ENCODE measurements at places on chromosomes 11 and 22.

- DNase-seq = peak; percentile 71
Measured at GRCh38 chr11:132576706-132577105, 955.6 kb downstream of the OPCML start.

- no peak for DNase-seq
Measured at GRCh38 chr22:28217277-28217676, 298.2 kb upstream of the PITPNB start.

DNA sequence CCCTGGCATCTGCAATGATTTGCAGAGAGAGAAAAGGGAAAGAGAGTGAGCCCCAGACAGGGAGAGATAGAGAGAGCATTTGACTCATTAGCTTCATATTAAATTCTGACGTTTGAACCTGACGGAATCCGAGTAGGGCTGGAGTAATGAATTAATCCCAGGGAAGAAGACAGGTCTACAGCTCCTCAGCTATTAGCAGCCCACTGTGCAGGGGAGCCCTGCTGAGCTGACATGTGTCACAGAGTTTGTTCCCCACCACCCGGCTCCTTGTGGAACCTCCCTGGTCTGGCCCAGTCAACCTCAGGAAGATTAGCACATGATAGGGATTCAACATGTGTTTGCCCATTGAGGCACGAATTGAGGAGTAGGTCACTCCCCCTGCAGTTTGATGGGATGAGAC is 404.0 kb downstream of the BUD13 start:
- DNase-seq = no peak

- no peak for DNase-seq
Measured at GRCh38 chr11:108111126-108111525, 10.2 kb upstream of the ACAT1 start.

DNA sequence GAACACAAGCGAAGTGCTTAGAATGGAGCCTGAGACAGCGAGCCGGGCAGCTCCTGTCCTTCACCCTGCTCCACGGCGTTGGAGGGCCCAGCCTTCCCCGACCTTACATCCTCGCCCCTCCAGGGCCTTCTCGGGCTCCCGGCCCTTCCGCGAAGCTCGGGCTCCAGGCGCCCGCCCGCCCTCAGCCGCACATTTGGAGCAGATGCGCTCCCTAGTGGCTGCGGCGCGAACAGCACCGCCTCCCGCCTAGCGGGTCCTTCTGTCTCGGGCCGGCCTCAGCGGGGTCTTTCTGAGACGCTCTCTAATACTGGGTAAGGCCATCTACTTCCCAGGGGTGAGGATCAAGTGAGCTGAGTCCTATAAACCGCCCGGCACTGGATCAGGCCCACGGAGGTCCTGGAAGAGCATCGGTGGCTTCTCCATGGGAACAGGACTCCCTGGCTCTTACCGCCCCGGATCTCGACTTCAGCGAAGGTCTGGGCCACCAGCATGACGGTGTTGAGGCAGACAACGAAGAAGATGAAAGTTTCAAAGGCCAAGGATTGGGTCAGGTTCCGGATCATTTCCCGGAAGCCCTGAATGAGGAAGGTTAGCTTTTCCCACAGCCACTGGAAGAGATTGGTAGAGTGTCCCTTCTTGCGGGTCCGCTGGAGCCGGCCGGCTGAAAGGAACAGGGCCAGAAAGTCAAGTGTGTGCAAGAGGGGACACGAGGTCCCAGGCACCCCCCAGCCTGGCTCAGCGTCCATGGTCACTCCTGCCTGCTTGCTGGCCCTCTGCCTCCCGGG is 3.7 kb downstream of the CATSPER1 start:
- DNase-seq = peak; percentile 49

- no peak for DNase-seq
Measured at GRCh38 chr11:100442017-100442416, 245.1 kb upstream of the ARHGAP42 start.

- DNase-seq = no peak
Measured at GRCh38 chr22:28151151-28151816, 232.2 kb upstream of the PITPNB start.

DNA sequence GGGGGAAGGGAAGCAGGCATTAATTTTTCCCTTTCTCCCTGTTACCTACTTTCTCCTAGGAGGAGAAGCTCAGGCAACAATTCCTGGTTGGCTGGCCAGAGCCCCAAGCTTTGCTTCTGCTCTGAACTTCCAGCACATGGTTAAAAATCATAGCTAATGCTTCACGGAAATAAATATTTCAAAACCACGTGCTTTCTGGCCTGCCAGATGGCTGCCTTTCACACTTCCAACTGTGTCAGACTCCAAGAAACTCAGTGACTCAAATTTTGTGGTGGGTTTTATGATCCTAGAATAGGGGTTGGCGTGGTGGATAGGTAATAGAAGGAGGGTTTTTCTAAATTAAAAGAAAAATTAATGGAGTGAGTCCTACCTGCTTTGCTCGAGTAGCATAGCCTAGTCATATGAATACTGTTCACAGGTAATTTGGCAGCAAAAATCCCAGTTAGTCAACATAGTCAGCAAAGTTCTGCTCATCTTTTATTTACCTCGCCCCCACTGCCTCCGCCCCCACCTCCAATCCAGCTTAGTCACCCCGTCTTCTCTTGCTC is 58.6 kb downstream of the SC5D start:
- DNase-seq = no peak

- no peak for DNase-seq
Measured at GRCh38 chr22:17117890-17118289, 3.3 kb downstream of the TMEM121B start.

DNA sequence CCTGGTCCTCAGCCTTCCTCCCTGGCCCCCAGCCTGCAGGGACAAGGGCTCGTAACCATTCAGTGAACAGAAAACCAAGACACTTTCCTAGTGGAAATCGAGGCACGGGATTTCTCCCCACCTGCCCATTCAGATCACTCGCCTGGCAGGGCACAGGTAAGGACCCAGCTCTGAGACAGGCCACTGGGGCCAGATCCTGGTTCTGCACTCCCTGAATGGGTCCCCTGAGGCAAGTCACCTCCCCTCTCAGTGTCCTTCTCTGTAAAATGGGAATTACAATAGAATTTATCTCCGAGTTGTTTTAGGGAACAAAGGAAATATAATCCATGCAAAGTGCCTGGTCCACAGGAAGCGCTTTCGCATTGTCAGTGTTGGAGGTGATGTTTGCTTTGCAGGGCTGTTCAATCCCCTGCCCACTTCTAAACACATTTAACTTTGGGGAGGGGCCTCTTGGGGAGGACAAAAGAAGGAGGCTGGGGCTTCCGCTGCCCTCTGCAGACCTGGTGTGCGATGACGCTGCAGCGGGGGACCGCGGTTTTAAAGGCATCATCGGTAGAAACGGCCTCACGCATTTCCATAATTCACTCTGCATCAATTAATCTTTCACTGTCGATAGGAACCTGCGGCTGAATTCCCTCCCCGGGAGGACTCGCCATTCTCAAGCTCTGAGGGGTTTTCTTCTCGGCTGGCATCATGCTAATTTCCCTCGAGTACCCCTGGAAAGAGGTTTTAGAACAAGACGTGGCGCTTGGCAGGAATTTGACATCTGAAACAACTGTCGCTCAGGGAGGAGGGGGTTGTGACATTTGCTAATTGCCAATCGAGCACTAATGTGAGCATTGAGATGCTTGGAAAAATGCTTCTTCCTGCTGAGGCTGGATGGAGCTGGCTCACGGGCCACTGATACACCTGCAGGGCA is 70.4 kb upstream of the FGF3 start:
- DNase-seq = no peak

- DNase-seq = peak; percentile 13
Measured at GRCh38 chr11:18171377-18172000, 1.1 kb upstream of the MRGPRX4 start.

- no peak for DNase-seq
Measured at GRCh38 chr11:77710358-77710757, 72.8 kb upstream of the CLNS1A start.

- DNase-seq = no peak
Measured at GRCh38 chr11:75225794-75226193, 14.8 kb upstream of the TPBGL start.

GRCh38 chr22:47398921-47399790 is 636.7 kb downstream of the TBC1D22A start:
- DNase-seq = no peak

DNA sequence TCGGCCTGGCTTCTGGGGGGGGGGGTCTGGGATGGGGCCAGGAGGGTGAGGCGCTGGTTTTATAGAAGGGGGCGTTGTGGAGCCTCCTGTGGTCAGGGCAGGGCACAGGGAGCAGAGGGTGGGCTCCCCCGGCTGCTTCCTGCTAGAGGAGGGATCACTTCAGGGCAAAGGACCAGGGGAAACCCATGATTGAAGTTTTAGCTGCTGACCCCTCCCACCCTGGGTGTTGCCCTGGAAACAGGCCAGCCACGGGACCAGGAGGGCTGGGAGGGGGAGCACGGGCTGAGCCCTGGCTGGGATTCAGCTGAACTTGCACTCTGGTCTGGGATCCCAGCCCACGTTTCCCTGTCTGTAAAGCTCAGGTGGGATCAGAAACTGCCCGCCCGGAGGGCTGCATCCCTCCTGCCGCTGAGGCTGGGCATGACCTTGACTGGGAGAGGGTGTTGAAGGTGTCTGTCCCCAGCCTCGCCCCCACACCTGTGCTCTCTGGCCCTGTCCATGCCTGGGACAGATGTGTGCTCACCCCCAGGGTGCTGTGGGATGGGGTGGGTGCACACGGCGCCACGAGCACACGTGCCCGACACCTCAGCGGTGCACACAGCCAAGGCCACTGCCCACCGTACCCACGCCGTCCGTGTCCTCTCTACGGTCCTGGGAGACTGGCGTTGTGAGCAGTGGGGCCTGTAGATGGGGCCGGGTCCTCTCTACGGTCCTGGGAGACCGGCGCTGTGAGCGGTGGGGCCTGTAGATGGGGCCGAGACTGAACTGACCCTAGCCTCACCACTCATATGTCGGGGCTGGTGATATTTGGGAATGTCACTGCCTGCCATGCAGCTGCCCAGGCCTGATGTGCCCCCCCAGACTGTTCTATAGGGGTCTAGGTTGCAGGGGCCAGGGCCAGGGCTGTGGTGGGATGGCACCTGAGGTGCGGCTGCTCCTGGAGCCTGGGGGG is 2.3 kb downstream of the TSPAN4 start:
- peak; percentile 93 for DNase-seq

- peak; percentile 20 for DNase-seq
Measured at GRCh38 chr11:9901943-9902342, 238.1 kb downstream of the SWAP70 start.

- no peak for DNase-seq
Measured at GRCh38 chr22:37228106-37229011, 15.7 kb downstream of the RAC2 start.

DNA sequence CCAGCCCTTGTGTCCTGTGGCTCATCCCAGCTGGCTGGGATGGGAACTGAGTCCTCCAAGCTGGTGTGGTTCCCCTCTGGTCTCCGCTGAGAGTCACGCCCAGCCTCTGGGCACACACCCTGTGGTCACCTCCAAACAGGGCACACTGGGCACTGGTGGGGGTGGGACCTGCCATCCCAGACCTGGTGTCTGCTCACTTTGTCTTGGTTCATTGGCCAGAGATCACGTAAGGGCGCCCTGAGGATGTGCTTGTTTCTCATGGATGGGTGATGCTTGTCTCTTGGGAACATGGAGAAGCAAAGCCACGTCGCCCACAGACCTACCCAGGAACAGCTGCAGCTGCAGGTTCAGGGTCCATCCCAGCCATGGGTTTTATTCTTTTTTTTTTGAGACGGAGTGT is 43.1 kb downstream of the LRP5 start:
- no peak for DNase-seq

GRCh38 chr11:36803084-36803483 is 205.0 kb upstream of the RAG2 start:
- no peak for DNase-seq

GRCh38 chr11:65133724-65134123 is 595 bp downstream of the SYVN1 start:
- no peak for DNase-seq

GRCh38 chr11:33835143-33835878 is 56.6 kb downstream of the LMO2 start:
- DNase-seq = peak; percentile 62

GRCh38 chr22:36419912-36420882 is 32.4 kb upstream of the MYH9 start:
- DNase-seq = no peak

GRCh38 chr11:108592591-108593213 is 866 bp downstream of the EXPH5 start:
- DNase-seq = no peak

DNA sequence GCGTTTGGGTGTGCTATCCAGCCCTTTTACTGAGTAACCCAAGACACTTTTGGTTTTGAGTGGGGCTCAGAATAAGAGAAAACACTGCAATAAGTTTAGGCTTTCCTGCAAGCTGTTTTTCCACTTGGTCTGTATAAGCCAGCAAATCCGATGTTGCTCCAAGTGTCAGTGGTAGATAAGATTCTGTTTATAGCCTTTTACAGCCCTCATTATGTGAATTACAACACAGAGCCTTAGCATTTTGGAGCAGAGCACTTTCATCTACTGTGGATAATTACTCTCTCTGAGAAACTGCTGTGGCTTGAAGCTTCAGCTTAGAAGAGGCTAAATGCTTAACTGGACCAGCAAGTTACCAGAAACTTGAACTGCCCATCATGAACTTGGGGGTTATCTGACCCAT is 601.1 kb downstream of the JRKL start:
- no peak for DNase-seq

DNA sequence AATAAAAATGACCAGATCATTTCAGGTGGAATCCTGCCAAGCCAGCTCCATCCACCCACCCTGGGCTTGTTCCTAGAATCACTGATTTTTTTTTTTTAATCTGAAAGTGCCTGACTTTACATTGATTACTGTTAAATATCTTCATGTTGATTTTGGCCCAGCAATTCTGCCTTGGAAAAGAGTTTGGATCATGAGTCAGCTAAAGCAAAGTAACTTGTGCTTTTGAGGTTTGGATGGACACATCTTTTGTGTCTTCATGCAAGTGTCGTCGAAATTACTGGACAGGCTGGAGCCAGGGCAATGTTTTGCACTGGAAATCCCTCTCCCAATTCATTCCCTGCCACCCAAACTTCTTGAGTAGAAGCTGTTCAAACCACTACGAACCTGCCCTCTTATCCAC is 164.0 kb upstream of the SYT13 start:
- DNase-seq = peak; percentile 34

DNA sequence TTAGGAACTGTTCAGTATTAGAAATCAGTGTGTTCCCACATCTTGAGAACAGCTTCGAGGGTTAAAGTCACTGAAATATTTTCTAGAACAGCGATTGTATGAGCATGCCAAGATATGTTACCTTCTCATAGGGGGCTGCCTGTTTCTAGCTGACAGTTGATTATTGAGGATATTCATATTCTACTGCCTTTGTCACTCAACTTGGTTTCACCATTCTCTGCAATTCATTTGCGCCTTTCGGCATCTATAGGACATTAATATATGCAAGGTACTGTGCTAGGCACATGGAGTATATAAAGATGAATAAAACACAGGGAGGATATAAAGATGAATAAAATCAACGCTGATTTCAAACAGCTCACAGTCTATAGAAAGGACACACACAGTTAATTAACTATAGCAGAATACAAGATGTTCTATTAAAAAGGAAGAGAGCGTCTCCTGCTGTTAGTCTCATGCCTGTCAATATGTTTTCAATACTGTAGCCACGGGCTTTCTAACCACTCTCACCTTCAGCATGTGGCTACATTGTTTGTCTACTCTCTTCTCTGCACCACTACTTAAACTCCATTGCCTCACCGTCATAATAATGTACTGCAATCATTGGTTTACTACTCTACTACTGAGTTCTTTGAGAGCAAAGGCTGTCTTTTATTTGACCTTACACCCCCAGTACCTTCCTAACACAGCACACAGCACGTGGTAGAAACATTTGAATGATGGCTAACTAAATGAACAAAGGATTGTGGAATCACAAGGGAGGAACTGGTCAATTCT is 81.9 kb downstream of the RAB30 start:
- no peak for DNase-seq

- DNase-seq = no peak
Measured at GRCh38 chr11:45395947-45396346, 109.8 kb upstream of the SYT13 start.

All from foreskin fibroblast (primary cell).